ENCODE measurements at places on chromosomes 3 and 15. TPM values are rescaled to one million over a fixed set of nuclear protein-coding genes. Genes with fewer than 3 reads are reported as not detected.

- DNase-seq = no peak
Measured at GRCh38 chr3:152334761-152335160, 66.0 kb downstream of the MBNL1 start.

GRCh38 chr15:73991726-73992593, at the start of gene STOML1:
TSS of gene STOML1 (minus strand) at chr15:73992295. CDS start at chr15:73992223, 72 bp downstream.
- DNase-seq = peak; percentile 88

DNA sequence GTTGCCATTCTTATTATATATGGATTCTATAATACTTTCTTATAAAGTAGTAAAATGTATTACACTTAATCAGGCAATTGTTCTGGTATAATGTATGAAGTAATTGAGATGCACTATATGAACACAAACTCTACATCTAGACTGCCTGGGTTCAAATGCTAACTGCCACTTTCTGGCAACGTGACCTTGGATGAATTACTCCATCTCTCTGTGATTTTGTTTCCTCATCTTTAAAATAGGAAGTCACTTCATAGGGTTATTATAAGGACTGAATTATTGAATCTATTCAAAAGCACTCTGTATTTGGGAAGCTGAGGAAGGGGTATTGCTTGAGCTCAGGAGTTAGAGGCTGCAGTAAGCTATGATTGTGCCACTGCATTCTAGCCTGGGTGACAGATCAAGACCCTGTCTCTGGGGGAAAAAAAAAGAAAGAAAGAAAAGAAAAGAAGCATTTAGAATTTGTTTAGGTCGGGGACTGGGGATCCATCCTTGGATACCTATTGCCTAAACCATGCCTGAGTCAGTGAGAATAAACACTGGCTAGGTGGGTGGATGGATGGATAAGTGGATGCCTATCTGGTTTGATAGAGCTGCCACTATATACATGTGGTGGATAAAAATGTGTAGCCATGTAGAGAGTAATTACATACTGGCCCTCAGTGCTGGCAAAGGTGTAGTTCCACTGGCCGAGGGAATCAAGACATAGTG, 2.5 kb downstream of the TM4SF1 start:
- no peak for DNase-seq

GRCh38 chr3:71129611-71130431, 453.7 kb downstream of the FOXP1 start:
- DNase-seq = no peak

GRCh38 chr15:55403531-55403930, 4.6 kb downstream of the CCPG1 start:
- DNase-seq = no peak

- DNase-seq = peak; percentile 32
Measured at GRCh38 chr3:195178124-195178910, 92.6 kb downstream of the XXYLT1 start.

GRCh38 chr3:133452641-133453319, 52.9 kb downstream of the BFSP2 start:
- no peak for DNase-seq

GRCh38 chr3:135090020-135090717, 295.1 kb downstream of the EPHB1 start:
- no peak for DNase-seq

The SLC27A2 gene
- 0.27 TPM for total RNA-seq

The PIK3CB gene
- total RNA-seq = 8.2 TPM

The PLSCR4 gene
- 70.8 TPM for total RNA-seq

The RBMS3 gene
- total RNA-seq = 77.1 TPM

Data from uterus (tissue), 4 donors.